ENCODE measurements at places on chromosomes 16 and 17.

DNA sequence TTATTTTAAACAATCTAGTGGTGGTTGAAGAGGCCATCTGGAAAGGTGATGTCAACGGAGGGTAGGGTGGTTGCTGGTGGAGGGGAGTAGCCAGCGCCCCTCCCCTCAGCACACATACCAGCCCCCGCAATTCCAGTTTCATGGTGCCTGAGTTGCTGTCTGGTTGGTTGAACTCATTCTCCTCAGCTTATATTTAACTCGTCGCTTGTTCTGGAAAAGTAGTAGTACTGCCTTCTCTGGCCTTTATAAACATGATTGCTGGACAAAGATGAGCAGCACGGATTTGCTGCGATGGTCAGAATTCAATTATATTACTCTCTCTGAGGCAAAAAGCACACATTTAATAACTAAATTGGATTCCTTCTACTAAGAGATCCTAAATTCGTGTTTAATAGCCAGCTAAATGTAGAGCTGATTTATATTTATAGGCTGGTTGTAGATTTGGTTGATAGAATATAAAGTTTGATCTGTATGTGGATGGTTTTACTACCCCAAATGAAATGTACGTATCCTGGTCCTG, 238.0 kb upstream of the TBX2 start:
- DNase-seq = no peak

DNA sequence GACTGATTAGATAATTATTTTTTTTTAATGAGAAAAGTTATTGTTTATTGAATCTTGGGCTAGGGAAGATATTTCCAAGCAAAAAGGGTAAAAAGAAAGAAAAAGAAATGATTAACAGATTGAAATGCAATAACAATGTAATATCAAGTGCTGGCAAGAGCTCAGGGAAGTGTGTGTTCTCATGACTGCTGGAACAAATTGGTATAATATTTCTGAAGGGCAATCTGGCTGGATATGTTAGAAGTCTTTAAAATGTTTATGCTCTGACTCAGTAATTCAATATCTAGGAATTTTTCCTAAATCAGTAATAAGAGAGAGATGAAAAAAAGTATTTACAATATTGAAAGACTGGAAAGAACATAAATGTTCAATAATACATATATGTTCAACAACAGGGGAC, 7.6 kb upstream of the ZNF624 start:
- DNase-seq = no peak

GRCh38 chr16:78235168-78235800, 135.8 kb downstream of the WWOX start:
- DNase-seq = peak; percentile 13

GRCh38 chr16:24645739-24646645, 83.5 kb upstream of the TNRC6A start:
- DNase-seq = no peak

DNA sequence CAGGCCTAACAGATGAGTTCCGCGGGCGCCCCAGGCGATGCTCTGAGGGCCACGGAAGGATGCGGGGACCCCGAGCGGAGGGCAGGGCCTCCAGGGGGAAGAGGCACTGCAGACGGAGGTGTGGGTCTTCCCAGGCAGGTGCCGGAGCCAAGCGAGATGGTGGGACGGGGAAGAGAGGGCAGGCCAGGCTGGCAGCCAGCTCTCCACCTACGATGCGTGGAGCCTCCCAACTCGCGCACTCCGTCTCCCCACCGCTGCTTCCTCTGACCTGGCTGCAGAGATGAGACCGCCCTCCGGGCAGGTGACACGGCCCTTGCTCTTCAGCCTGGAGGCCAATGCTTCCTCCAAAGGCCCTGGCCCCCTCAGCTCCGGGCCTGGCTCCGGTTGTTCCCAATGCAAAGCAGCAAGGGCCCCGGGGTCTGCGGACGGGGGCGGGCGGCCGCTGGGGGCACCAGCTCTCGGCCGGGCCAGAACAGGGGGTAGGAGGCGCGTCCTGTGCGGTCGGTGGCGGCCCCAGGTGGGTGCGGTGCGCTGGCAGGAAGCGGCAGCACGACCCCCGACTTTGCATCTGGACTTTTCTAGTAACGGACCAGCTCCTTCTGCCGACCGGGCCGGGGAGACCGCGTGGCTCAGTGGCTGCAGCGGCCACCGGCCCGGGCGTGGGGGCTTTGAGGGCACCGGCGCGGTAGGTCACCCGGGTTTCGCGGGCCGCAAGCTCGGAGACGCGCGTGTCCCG, 1.5 kb upstream of the SOX8 start:
- no peak for DNase-seq

DNA sequence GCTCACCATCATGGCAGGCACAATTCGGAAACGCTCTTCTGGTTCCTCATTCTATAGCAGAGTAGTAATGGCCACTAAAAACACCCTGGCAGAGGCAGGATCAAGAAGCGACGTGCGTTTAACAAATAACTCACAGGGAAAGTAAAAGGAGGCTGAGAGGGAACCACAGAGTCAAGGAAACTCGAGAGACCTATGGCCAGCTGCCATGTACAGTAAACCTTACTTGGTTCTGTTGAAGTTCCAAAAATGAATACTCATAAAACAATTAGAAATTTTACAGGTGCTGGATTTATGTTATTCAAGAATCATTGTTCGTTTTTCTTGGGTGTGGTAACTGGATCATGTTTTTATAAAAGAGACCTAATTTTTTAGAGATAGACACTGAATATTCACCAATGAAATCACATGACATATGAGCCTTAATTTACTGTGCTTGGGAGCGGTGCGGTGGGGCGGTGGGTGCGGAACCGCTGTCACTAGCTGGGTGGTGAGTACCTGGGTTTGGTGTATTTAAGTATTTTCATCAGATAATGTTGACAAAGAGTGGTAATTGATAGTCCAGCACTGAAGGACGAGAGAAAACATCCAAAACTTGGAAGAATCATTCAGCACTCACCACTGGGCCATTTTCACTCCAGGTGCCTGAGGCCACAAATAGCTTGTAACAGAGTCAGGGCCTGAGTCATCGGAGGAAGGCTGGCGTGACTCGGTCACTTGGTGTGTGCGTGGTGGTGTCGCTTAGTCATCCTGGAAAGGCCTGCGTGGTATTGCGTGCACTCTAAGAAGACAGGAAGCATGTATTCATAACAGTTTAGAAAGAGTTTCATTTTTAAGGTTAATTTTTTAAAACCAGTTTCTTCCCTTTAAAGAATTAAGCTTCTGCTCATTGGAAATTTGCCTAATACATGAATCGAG, 135.4 kb upstream of the CHMP6 start:
- DNase-seq = no peak

GRCh38 chr16:50500171-50500874, 47.9 kb upstream of the NKD1 start:
- DNase-seq = no peak

All from NCI-H524 treated with DMSO at 0.1 percent for 48 hours (cell line).